Activated CD4-positive, alpha-beta T cell treated with anti-CD3 and anti-CD28 coated beads for 1 hour (primary cell): ENCODE measurements at places on chromosomes 16 and 17.

DNA sequence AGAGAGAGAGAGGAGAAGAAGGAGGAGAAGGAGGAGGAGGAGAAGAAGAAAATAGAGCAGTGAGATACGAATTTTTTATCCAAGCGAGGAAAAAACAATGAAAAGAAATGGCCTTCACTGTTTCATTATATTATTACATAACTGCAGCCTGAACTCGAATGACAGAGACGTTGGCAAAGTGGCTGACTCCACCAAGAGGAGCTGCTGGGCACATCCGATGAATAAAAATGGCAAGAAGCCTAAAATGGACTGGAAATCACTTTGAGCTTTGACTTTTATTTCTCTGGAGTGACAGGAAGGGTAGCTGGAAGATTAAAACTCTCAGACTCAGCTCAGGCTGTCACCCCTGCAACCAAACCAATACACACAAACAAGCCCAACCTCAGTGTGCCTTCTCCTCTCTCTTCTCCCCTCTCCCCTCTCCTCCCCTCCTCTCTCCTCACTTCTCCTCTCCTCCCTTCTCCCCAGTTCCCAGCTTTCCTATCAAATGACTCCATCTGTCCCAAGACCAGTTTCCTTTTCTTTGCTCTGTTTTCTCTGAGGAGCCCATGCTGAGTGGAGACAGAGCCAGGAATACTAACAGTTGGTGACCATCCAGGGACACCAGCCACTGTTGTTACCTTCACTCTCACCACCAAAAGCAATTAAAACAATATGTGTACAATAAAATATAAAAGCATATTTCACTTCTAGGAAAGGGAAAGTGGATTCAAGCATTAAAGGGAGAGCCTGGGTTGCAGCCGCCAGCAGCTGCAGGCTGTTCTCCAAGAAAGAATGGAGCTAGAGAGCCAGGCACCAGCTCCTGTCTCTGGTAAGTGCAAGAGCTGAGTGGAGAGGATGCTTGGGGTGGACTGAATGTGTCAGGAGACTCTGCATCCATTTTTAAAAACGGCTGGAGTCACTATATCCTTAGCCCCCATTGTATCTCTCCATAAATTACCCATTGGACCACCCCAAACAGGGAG, 51.2 kb downstream of the SOX9 start:
- no peak for DNase-seq

DNA sequence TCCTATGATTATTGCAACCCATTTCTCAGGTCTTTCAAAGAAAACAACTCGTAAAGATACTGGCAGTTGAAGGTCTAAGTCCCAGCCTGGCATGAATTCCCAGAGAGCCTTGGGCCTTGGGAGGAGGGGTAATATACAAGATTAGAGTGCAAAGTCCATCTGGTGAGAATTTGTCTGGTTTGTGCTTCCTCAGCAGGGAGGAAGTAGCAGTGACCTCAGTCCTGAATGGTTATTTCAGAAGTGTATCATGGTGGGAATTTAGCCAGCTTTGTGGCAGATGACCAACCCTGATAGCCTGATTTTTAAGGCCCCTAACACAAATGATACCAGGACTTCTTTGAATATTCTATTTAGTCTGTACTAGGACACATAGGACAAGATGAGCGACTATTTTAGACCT, 151.2 kb upstream of the TBX2 start:
- DNase-seq: no peak

DNA sequence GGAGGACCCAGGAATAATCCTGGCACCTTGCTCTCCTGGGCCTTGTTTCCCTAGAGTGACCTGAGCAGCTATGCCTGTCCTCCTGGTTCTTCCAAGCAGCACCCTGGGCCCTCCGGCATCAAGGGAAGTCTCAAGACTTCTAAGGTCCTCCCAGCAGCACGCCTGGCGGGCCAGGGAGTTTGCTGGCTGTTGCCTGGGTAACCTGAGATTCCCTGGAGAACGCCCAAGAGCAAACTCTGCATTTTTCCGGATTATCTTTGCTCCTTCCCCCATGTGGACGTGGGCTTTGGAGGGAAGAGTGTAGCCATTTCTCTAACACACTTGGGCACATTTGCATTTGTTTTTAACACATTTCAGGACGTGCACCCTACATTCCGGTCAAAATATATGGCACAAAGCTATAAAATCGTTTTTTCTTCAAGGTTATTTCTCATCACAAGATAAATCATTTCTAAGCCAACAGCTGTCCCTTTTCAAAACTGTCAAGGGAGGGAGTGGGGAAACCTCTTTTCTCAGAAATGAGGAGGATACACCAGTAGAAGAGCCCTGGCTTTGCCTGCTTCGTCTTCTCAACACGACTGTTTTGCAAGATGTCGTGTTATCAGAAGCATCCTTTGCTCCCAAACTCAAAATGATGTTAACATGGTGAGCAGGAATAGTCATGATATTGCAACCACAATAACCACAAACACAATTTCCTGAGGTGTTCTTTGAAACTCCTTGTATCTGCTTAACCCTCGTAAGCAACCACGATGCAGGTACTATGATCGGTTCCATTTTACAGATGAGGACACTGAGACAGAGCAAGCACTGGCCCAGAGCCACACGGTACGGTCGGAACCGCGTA, 116.5 kb downstream of the ADCY9 start:
- no peak for DNase-seq

DNA sequence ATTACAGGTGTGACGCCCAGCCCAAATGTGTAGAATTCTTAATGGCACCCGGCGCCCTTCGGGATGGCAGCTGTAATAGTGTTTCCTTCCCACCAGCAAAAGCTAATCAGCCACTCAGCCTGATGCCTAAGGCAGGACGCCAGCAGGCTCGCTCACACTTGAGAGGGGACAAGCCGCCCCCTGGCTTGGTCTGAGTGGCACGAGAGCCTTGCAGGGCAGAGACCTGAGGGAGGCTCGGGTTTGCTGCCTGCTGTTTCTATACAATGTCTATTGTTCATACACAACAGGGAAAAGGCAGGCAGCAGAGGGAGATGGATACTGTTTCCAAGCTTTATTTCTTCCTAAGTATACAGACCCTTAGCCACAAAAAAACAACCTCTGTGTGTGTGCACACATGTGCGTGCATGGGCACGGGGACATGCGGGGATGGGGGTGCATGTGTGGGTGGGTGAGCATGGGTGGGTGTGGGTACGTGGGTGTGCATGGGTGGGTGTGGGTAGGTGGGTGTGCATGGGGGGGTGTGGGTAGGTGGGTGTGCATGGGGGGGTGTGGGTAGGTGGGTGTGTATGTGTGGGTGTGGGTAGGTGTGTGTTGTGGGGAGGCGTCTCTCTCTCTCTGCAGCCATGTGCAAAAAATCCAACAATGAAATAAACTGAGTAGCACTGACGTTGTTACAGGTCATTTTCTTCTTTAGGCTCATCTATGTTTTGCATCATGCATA, 10.0 kb downstream of the SLC38A8 start:
- DNase-seq: no peak

DNA sequence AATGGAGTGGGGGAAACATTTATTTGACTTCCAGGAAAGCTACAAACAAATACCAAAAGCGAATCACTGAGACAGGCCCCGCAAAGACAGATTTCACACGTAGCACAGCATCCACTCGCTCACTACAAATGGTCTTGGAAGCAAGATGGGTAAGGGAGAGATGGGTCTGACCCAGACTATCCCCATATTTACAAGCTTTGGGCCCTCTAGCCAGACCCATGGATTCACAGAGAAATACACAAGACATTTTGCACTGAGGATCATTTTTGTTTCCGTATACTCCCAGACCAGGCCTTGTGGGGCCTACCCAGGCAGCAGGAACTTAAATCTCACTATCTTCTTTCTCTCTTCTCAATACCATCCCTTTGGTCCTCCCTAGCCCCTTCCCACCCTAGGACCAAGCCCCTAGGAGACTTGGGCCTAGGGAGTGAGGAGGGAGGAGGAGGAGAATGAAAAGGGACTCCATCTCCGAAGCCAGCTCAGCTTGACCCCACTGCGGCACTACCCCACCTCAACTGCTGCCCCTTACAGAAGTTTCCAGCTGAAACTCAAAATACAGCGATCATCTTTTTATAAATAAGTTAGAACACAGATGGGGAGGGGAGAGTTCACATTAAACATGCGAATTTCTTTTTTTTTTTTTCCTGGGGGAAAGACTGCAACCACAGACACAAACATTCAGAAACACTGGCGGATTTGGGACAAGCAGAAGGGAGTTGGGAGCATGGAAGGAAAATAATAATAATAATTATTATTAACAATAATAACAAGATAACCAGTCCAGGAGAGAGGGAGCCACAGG, 1.4 kb upstream of the HOXB3 start:
- DNase-seq: no peak
